ENCODE measurements at places on chromosomes 5 and 9.

DNA sequence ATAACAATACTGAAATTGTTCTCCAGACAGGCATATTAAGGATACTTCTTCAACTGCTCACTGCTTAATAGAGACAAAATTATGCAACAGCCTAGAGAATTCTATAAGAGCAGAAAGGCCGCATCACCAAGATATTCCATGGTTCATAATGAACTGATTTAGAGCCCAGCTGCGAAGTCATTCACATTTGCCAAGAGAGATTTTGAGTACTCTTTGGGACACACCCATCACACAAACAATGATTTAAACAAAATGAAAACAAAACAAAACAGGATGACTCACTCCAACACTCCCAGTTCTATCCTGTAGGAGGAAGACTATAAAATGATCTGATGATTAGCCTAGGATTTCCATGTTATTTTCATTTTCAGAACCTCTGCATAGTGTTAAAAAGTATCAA is 145.7 kb upstream of the GNA14 start:
- no peak for DNase-seq

- DNase-seq, result no peak
These were observed 13.6 kb upstream of the GM2A start for GRCh38 chr5:151239237-151239861.

- DNase-seq, result no peak
These were observed 50.1 kb downstream of the DRD1 start for GRCh38 chr5:175393897-175394296.

GRCh38 chr5:79008362-79008761 is 23.3 kb upstream of the ARSB start:
- DNase-seq, result no peak

GRCh38 chr9:36092509-36093215 is 43.9 kb upstream of the GLIPR2 start:
- DNase-seq, result no peak

DNA sequence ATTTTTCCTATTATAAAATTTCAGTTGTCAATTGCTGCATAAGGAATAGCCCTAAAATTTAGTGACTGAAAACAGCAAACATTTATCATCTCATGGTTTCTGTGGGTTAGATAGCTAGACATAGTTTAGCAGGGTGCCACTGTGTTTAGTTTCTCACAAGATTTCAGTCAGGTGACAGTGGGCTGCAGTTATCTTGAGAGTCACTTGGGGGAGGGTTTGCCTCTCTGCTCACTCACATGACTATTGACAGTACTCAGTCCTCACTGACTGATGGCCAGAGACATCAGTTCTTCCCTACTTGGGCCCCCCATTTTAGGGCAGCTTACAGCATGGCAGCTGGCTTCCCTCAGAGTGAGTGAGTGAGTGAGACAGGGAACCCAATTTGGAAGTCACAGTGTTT is 42.0 kb downstream of the PBX3 start:
- DNase-seq, result no peak

Measured in NCI-H446 treated with DMSO at 0.1 percent for 48 hours (cell line).